A549 (cell line): ENCODE measurements at places on chromosomes 16 and 17.

DNA sequence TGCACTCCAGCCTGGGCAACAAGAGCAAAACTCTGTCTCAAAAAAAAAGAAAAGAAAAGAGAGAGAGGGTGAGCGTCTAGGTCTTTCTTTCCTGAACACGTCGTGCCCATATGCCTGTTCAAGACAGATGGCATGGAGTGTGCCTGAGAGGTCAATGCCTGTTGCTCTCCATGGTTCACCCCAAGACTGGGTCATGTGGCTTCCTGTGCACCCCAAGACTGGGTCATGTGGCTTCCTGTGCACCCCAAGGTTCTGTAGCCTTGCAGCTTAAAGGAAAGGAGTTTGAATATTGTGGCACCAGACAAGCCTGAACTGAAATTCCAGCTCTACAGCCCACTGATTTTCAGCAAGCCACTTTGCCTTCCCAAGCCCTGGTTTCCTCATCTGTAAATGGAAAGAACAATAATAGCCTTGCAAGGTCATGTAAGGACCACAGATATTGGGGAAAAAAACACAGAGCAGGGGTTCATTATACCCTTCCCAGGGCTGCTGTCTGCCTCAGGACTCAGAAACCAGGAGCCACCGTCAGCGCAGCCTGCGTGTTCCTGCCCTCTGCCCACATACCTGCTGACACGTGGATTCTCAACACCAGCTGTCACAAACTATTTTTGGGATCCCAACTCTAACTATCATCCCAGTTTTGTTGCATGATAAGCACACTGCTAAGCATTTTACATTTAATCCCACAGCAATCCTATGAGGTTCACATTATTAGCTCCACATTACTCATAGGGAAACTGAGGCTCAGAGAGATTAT lies 18.0 kb upstream of the NAGS start:
- no peak for DNase-seq

DNA sequence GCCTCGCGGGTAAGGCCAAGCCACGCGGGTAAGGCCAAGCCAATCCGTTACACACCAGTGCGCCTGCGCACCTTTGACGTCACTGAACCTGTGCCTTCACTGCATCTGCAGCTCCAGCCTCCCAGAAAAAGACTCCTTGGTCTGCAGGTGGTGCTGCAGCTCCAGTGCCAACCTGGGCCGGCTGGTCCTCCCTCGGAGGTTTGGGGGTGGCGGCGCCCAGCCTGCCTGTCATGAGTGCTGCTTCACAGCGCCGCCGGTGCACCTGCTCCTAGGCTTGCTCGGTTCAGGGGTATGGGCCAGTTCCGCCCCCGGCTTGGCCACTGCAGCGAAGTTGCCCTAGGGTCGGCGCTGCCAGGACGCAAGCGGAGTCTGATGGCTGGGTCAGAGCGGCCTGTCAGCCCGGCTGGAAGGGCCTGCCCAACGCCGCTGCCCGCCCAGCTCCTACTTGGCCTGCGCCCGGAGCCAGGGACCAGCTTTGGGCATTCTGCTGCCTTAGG lies 146.6 kb downstream of the USP22 start:
- peak; percentile 13 for DNase-seq

- peak; percentile 78 for DNase-seq
These were observed 41.5 kb upstream of the MED9 start for GRCh38 chr17:17435323-17435722.

GRCh38 chr16:85052536-85052935 lies 24.9 kb downstream of the KIAA0513 start:
- no peak for DNase-seq

DNA sequence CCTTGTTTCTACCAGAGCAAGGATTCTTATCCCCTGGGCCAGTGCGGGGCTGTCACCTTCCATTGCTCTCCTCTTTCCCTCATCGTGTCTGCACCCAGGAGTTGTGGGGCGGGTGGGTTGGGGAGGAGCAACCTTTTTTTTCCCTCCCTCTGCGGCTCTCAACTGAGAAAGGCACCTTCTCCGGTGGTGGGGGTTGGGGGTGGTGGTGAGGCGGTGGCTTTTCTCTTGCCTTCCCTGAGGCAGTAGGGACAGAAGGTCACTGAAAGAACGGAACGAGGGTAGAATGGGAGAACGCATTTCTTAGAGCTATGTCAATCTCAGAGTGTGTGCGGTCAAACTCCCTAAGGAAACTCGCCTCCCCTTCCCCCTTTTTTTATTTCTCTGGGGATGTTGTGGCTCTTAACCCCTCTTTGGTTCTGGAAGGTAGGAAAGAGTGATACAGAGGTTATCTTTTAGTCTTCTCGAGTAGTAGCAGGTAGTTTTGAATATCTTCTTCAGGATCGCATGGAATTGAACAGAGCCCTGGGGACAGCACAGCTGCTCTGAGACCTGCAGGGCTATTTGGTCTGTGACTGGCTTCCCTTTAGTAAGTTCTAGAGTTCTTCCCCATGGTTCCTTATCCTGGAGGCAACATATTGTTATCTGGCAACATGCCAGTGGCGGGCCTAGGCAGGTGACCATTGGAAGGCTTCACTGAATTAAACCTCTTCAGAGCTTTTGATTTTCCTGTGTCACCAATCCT lies 994 bp downstream of the CLTC start:
- DNase-seq: peak; percentile 60

DNA sequence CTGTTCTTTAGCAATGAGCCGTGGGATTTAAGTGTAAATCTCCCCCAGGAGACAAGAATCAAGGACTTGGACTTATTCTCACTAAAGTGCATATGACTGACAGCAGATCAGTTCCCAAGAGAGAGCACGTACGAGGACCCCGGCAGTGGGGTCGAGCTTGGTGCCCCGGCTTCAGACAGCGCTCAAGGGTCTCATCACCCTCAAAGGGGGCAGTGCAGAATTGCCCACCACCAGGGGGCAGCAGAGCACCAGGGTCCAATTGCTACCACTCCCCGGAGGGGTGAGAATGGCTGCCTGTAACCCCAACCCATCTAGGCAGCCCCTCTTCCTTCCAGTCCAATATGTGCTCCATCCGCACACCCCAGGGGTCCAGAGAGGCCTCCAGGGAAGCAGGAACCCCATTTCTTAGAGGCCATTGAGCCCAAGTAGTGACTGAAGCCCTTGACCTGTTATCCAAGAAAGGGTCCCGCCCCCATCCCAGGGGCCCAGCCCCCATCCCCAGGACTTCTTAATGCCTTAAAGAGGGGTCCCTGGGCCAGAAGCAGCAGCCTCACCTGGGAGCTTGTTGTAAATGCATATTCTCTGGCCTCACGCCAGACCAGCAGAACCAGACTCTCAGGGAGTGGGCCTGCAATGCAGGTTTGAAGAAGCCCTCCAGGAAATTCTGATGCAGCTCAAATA lies 86.1 kb downstream of the ZDHHC7 start:
- DNase-seq: peak; percentile 60

DNA sequence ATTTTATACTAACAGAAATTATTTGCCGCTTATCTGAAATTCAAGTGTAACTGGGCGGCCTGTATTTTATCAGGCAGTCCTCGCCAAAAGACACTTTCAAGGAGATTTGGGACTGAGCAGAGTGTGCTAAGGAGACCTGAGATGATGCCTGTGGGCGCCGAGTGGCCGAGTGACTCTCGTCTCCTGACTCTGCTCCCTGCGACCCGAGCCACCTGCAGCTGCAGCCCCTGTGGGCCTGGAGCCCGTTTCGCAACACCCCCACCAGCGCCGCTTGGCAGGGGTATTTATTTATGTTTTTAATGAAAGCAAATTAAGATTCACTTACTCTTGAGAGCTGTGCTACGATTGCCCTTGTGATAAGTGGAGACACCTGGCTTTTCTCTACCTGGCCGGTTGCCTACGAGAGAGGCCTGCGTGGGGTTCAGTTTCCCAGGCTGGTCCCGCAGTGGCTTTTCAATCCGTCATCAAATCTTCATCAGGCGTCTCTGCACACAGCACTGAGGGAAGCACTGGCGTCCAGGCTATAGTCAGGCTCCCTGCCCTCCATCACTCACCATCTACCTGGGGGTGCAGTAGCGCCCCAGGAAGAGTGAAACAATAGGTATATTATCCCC lies 124.0 kb downstream of the SEC14L1 start:
- no peak for DNase-seq

DNA sequence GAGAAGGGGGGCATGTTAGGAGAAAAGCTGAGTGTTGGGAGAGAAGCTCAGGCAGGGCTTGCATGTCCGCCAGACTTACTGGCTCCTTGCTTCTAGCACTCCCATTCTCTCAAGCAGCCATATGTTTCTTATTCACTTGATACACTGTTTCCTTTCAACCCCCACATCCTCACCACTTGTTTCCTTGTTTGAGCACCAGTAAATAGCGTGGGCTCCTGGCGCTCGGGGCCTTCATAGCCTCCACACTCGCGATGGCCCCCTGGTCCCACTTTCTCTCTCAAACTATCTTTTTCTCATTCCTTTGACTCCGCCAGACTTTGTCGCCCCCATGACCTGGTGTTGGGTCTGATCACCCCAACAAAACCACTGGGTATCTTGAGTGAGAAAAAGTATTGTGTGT lies 16.6 kb downstream of the ATP5PD start:
- no peak for DNase-seq

- no peak for DNase-seq
These were observed 6.9 kb upstream of the FASN start for GRCh38 chr17:82104797-82105416.

DNA sequence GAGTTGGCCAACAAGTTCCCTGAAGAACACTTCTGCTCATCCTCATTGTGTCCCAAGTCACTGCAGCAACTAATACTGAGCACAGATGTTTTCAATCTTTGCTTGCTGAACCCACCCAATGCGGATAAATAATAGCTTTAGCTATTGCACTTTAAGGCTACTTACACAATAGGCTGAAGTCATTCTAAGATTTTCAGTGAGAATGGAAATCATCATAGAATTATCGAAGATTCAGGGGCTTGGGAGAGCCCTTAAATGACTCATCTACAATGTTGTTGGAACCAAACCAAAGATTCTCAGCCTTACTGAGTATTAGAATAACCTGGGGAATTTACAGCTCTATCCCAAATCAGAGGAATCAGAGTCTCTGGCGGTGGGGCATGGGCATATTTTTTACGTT lies 51.2 kb downstream of the SYCE1L start:
- DNase-seq: no peak

DNA sequence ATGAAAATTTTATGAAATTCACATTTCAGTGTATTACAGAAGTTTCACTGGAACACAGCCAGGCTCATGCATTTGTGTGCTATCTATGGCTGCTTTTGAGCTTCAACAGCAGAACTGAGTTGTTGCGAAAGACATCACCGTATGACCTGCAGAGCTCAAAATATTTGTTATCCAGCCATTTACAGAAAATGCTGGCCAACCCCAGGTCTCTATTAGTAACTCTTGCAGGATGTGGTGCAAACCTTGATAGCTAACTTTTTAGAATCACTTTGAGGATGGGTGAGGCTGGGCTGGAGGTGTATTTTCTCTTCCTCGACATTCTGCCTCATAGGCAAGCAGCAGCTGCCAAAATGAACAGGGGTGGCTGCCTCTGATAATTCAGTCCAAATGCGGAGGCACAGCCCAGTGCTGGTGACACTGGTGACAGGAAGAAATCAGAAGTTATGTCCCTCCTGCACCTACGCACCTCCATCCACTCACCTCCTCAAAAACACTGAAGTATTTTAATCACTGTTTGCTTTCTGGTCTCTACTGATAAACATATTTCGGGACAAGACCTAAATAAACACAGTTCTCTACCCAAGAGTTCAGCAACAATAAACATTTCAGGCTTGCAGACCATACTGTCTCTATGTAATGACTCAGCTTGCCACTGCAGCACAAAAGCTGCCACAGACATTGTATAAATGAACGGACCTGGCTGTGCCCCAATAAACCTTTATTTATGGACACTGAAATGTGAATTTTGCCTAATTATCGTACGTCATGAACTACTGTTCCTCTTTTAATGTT lies 28.5 kb downstream of the ARHGAP17 start:
- peak; percentile 31 for DNase-seq

- DNase-seq: peak; percentile 46
These were observed 5.9 kb upstream of the CD300H start for GRCh38 chr17:74573169-74573568.

DNA sequence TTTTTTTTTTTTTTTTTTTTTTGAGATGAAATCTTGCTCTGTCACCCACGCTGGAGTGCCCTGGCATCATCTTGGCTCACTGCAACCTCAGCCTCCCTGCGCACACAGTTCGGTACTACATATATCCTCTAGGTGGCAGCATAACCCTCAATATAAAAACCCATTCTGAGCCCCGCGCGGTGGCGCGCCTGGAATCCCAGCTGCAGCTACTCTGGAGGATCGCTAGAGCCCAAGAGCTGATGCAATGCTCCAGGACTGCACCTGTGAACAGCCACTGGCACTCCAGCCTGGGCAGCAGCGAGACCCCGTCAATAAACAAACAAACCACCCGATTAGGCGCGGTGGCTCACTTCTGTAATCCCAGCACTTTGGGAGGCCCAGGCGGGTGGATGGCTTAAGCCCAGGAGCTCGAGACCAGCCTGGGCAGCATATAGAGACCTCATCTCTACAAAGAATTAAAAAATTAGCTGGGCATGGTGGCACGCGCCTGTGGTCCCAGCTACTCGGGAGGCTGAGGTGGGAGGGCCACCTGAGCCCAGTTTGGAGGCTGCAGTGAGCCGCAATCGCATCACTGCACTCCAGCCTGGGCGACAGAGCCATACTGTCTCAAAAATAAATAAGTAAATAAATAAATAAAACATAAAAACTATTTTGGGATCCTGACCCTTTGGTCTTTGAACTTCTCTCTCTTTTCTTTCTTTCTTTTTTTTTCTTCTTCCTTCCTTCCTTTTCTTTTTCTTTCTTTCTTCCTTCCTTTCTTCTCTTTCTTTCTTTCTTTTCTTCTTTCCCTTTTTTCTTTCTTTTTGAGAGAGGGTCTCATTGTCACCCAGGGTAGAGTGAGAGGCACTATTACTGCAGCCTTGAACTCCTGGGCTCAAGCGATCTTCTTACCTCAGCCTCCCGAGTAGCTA lies 15.4 kb upstream of the AKAP10 start:
- peak; percentile 77 for DNase-seq

- DNase-seq: no peak
These were observed 7.2 kb downstream of the CENPX start for GRCh38 chr17:82015311-82015971.

- no peak for DNase-seq
These were observed 190.0 kb downstream of the C16orf95 start for GRCh38 chr16:87127061-87127765.

DNA sequence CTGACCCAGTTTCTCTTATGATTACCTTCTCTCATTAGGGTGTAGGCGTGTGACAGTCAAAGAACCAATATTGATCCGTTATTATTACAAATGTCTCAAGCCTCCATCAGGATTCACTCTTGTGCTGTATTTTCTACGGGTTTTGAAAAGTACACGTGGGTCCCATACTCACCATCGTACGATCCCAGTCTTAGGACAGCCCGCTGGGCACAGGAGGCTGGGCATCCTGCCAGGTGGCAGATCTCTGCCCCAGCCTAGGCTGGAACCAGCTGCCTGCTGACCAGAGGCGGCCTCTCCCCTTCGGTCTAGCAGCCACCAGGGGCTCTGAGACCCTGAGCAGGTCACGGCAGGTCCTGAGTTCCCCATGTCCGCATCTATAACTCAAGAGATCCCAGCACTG lies 2.0 kb upstream of the METRNL start:
- no peak for DNase-seq

DNA sequence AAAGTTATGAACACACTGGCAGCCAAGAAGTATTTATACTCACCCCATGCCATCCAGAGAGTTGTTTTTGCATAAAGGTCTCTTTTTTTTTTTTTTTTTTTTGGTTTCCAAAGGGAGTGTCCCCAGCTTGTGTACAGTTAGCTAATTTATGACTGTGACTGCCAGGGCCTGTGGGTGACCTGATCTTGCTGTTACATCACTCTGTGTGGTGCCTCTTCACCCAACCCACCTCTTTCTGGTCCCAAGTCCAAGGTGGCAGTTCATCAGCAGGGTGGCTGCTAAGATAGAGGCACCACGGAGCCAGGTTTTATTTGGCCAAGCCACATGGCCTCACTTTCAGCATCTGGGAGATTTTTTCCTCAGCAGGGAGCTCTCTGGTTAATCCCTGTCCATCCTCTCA lies at the start of gene NOS2:
NOS2 (minus strand) TSS at position 8 of the 400 bp plus-strand sequence. CDS start 1,720 bp downstream, outside the sequence.
- DNase-seq: no peak
